ENCODE measurements at places on chromosomes 6 and 20.

- no peaks in the 10 kb centered on the region for H3K27me3 ChIP-seq
- no peak overlapping the region for H3K4me3 ChIP-seq
- H3K4me1 ChIP-seq = no peaks in the 10 kb centered on the region
- no peak for DNase-seq
- H3K27ac ChIP-seq = no peak overlapping the region
- no peaks in the 10 kb centered on the region for H3K36me3 ChIP-seq
Observed at GRCh38 chr6:168469926-168470325, 28.9 kb downstream of the SMOC2 start.

DNA sequence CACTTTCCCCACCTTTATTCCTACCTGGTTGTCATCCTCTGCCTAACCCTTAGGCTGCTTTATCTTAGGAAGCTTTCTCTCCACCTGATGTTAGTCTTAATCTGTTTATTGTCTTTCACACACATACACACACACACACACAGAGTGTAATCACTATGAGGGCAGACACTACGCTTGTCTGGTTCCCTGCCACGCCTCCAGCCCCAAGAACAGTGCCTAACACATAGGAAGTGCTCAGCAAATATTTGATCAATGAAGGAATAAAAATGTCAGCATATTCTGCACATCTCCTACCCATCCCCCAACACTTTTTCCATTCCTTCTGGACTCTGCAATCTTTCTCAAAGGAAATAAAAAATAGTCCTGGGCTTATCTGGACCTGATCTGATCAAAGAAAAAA, 51.1 kb upstream of the NFATC2 start:
- peaks cover 2% of the 10 kb centered on the region for H3K36me3 ChIP-seq
- H3K27me3 ChIP-seq = no peaks in the 10 kb centered on the region
- no peak for DNase-seq

DNA sequence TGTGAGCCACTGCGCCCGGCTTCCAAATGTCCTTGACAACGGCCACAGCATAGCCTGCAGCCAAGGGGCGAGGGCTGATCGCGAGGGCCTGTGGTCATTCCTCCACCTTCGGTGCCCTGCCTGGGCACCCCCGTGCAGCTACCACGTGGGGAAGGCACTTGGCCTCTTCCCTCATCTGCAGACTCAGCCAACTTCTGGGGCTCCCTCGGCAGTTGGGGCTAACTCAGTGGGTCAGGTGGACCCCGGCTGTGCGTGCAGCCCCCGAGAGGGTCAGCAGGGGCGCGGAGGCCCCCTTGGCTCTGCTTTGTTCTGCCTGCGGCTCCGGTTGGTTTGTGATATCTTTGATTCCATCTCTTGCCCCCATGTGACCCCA, 52.9 kb upstream of the BHLHE23 start:
- no peak for DNase-seq
- H3K36me3 ChIP-seq = no peaks in the 10 kb centered on the region
- H3K4me3 ChIP-seq = no peak overlapping the region
- peaks cover 9% of the 10 kb centered on the region for H3K4me1 ChIP-seq

DNA sequence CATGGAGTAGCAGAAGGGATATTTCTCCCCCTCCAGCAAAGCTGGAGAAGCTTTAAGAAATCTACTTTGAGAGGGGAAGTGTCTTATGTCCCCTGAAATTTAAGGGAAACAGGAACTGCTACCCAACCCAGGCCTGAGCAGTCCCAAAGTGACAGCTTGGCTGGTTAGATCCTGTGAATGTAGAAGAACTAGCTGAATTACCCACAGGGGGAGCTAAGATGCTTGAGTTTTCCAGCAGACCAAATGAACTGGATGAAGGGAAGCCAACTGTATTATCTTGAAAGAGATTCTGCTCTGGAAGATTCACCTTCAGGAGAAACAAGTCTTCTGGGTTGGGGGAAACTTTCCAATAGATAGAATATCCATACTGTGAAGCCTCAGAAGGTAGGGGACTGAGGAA, 303.3 kb upstream of the MMS22L start:
- H3K4me1 ChIP-seq = no peaks in the 10 kb centered on the region
- no peak overlapping the region for H3K27ac ChIP-seq
- no peak for DNase-seq
- no peaks in the 10 kb centered on the region for H3K36me3 ChIP-seq
- no peak overlapping the region for H3K4me3 ChIP-seq

GRCh38 chr6:155196911-155197310, 66.9 kb upstream of the CLDN20 start:
- no peaks in the 10 kb centered on the region for H3K36me3 ChIP-seq
- no peaks in the 10 kb centered on the region for H3K4me1 ChIP-seq
- DNase-seq = no peak
- H3K27ac ChIP-seq = no peak overlapping the region
- no peaks in the 10 kb centered on the region for H3K27me3 ChIP-seq

DNA sequence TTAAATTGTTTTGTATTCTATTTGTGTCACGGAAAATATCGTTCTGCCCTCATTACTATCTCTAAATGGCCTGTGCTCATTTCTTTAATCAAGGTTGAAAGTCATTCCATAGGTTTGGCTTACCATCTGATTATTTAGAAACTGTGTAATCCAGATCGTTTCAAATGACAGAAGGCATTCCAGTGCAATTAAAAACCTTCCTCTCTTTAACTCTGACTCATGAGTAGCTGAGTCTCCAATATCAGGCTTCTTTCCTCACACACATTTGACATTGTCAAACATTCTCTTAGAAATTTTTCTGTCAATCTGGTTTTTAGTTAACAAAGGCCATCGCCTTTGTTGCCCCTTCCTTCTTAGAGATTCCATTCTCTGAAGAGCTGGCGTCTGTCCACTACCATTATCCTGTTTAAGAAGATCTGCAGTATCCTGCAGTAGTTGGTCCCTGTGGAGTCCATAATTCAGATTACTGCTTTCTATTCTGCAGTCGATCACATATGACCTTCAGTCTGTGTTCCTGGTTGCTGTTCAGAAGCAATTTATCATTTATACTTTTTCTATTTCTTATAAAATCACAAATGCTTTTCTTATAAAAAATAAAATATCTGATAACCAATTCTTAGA, 3.9 kb upstream of the TRDN start:
- no peak for DNase-seq
- H3K27ac ChIP-seq = no peak overlapping the region
- H3K27me3 ChIP-seq = no peaks in the 10 kb centered on the region

DNA sequence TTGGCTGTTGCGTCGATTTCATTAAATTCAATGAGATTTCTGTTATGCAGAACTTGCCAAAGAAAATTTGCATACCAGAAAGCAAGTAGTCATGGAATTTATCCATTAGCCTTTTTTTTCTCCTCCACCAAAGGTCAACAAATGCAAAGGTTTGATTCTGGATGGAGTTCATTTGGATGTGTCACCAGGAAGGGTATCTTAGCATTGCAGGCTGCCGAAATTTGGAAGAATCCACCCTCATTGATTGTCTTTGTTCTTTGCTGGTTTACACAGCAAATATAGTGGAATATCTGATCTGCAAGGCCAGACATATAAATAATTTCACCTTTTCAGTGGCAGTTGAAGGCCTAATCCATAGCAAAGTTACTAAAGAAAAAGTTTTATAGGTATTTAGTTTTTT, 229.4 kb upstream of the SLC35B3 start:
- H3K4me3 ChIP-seq = no peak overlapping the region
- no peak for DNase-seq
- H3K27me3 ChIP-seq = no peaks in the 10 kb centered on the region
- H3K36me3 ChIP-seq = no peaks in the 10 kb centered on the region

DNA sequence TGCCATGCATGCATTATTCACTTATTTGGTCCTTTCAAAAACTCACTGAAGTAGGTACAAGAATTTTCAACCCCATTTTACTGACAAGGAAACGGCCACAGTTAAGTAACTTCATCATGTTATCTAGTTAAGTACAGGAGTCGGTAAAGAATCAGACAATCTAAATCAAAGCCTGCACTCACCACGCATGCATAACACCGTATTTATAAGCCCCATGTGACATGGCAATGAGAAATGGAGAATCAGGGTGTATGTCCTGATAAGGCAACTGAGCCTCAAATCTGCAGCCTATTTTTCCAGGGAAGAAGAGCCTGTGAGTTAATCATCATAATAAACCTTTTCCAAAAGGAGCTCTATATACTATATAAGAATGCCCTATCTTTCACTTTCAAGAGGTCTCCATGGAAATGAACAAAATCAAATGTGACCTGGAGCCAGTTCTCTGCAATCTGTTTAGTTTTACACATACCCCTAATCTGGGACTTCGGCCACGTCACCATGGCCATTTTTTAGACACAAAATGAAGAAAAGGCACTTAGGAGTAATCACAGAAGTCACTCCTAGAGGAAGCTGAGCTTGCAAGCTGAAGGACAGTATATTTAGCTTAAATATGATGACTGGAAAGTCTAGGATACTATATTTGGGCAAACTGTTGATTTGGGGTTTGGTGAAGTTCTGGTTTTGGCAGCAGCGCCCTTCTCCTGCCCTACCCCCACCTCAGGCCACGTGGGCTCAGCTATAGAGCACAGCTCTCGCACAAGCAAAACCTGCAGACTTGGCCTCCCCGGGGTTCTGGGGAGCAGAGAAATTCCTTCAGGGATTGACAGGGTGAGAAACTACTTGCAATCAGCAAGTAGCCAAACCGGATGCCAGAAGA, 19.2 kb downstream of the TRAM2 start:
- no peak for DNase-seq
- no peaks in the 10 kb centered on the region for H3K36me3 ChIP-seq
- H3K4me1 ChIP-seq = peaks cover 5% of the 10 kb centered on the region
- no peak overlapping the region for H3K4me3 ChIP-seq
- peak overlapping the region; percentile 8 for H3K27ac ChIP-seq

DNA sequence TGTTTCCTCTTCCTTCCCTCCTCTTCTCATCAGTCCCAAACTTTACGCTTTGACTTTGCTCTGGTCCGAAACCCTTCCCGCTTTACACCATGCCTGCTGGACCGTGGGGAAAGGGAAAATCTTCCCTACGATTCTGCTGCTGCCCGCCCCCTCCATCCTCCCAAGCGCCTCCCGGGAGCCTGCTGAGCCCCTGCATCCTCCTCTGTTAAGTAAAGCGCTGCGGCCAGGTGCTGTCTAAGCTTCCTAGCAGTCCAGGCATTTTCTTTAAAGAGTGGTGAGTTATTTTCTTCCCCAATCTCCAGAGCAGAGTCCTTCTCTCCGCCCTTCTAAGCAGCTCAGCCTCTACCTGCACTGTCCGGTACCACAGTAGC, 376.3 kb downstream of the RNGTT start:
- H3K4me3 ChIP-seq = no peak overlapping the region
- no peaks in the 10 kb centered on the region for H3K27me3 ChIP-seq
- no peak overlapping the region for H3K27ac ChIP-seq
- H3K4me1 ChIP-seq = no peaks in the 10 kb centered on the region

DNA sequence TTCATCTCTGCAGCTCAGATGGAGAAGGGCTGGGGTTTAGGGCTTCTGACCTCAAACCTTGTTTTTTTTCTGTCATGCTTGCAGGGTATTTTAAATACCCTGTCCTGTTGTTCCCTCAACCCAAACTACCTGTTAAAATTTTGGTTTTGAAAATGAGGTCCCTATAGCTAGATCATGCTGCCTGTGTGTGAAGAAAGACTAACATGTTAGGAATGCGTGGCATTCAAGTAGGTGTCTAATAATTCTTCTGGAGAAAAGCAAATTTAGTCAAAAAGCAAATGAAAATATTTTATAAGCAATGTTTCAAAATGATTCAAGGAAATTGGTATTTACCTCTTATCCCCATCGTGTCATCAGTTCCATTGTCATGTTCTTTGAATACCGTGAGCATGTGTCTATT, 77.2 kb upstream of the C20orf144 start:
- H3K36me3 ChIP-seq = no peaks in the 10 kb centered on the region
- no peak overlapping the region for H3K4me3 ChIP-seq
- H3K4me1 ChIP-seq = no peaks in the 10 kb centered on the region
- H3K27me3 ChIP-seq = no peaks in the 10 kb centered on the region

DNA sequence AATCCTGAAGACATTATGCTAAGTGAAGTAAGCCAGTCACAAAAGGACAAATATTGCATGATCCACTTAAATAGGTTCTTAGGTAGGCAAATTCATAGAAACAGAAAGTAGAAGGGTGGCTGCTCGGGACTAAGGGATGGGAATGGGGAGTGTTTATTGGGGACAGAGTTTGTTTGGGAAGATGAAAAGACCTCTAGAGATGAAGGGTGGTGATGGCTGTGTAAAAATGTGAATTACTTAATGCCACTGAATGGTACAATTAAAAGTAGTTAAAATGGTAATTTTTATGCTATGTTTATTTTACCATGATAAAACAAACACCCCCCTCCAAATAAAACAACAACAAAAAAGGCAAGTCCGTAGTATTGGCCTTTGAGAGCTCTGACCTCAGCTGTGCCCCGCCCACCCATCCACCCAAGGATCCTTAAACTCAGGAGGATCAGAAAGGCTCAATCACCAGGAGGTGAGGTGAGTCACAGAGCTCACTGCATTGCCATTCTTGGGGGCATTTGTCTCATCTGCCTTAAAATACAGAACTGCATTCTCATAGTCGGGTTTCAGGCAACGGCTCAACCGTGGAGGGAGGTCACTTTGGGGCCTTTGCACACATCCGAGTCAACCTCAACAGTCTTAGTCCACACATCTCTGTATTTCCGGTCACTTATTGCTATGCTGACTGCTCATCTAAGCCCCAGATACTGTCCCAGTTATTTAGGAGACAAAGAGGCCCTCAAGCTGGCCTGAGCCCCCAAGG, 96.7 kb downstream of the SLC22A23 start:
- no peaks in the 10 kb centered on the region for H3K27me3 ChIP-seq
- peaks cover 37% of the 10 kb centered on the region for H3K4me1 ChIP-seq
- H3K36me3 ChIP-seq = no peaks in the 10 kb centered on the region

DNA sequence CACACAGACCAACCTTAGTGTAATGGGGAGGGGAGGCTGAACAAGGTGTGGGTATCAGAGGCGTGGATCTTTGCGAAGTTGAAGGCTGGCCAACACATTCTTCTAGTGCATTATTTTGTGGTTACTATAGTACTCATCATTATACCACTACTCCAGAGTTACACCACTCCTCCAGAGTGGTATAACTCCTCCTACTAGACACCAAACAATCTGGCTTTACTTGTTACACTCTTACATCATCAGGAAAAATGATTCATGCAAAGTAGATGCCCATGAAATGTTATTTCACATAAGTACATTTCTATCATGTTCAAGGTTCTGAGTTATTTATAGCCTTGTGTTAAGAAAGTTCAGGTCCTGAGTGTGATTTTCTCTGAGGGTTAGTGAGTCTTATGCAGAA, 443.1 kb upstream of the OPRM1 start:
- no peak for DNase-seq
- no peak overlapping the region for H3K4me3 ChIP-seq
- no peaks in the 10 kb centered on the region for H3K4me1 ChIP-seq

GRCh38 chr6:56579155-56579851, 63.4 kb downstream of the DST start:
- H3K36me3 ChIP-seq = no peaks in the 10 kb centered on the region
- no peaks in the 10 kb centered on the region for H3K4me1 ChIP-seq
- H3K27ac ChIP-seq = no peak overlapping the region
- no peak overlapping the region for H3K4me3 ChIP-seq
- no peak for DNase-seq
